NCI-H345 (cell line): ENCODE measurements at places on chromosomes 2 and 18.

DNA sequence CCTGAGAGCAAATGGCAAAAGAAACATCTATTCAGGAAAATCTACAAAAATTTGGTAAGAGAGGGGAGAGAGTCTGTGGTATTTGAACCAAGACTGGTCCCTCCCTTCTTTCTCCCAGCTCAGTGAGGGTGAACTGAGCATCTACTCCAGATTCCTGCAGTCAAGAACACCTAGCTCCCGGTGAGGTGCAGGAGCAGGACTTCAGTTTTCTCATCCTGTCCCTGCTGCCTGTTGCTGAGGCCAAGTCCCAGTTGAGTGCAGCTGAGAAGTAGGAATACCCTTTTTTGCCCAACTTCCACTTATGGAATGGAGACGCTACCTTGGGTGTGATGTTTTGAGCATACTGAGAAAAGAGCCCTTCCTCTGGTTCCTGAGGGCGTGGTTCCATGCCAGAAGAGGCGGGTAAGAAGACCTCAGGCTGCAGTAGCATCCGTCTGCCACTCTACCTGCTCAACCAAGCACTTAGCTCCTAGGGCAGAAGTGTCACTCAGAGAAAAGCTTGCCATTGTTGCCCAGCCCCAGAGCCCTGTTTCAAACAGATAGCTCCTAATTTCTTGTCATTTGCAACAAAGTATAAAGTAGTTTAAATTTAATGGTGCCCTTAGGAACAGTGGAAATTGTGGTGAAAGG, 112.9 kb downstream of the SOS1 start:
- no peak for DNase-seq

GRCh38 chr2:46283693-46284092, 13.5 kb upstream of the EPAS1 start:
- DNase-seq = no peak

DNA sequence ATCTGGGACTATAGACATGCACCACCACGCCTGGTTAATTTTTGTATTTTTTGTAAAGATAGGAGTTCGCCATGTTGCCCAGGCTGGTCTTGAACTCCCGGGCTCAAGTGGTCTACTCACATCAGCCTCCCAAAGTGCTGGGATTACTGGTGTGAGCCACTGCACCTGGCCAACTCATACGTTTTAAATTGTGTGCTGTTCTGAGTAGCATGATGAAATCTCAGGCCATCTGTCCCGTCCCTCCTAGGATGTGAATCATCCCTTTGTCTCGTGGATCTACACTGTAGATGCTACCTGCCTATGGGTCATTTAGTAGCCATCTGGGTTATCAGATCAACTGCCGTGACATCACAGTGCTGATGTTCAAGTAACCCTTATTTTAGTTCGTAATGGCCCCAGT, 38.5 kb upstream of the RMP24 start:
- peak; percentile 18 for DNase-seq

DNA sequence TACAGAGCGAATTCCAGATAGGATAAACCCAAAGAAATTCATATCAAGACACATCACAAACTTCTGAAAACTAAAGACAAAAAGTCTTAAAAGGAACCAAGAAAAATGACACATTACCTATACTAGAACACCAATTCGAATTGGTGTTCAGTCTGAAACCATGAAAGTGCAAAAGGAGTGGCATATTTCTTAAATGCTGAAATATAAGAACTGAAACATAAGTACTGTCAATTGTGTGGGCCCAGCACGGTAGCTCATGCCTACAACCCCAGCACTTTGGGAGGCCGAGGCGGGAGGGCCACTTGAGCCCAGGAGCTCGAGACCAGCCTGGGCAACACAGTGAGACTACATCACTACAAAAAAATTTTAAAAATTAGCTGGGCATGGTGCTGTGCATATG, 43.4 kb downstream of the TMEM131 start:
- DNase-seq = no peak

DNA sequence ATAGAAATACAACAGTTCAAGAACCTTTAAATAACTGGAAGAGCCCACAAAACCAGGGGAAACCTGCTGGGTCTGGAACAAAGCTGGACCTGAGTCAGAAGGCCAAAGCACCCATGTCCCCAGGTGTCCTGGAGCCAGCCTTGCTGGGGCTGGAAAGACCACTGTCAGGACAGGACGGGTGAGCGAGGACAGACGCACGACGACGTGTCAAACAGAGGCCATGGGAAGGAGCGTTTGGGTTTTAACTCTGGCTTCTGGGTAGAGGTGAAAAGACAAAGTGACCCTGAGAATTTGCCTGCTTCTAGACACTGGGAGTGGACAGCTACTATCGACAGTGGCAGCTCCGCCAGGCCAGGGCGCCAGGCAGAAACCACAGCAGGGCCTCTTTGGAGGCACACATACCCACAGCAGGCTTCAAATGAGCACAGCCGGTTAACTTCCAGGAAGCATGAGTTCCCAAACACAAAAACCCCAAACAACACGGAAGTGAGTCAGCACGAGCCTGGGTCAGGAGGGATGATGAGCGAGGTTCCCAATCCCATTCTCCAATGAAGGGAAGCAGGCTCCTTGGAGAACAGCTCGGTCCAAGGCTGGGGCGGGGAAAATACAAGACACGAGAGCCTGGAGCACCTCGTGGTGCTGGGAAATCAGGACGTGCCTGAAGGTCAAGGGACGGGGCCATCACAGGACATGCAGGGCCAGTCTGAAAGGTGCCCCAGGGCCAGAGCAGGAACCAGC, 208.0 kb downstream of the TWIST2 start:
- DNase-seq = no peak

DNA sequence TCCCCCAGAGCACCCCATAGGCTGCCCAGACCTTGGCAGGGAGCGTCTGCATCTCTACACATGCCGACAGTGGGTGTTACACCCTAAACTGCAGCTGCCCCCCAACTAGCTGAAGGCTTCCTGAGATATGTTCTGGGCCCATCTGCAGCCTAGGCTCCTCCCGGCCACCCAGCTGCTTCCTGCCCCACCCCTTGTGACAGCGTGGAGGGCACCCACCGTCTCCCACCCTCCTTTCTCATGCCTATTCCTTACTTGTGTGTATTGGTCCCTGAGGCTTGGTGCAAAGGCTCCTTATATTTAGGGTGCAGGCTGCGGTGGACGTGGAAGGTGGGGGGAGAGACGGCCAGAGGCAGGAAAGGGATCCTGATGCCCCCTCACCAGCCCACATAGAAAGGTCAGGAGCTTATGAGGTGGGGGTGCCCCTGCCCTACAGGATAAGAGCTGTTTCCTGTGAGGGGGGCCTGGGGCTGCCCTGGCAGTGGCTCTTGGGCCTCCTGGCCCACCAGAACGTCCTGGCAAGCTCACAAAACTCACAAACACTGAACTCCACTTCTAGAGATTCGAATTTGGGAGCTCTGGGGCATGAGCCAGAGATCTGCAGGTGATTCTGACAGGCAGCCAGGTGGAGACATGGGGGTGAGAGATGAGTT, 7.3 kb upstream of the PROM2 start:
- no peak for DNase-seq

GRCh38 chr18:57737400-57738060, 65.6 kb downstream of the ATP8B1 start:
- no peak for DNase-seq

- no peak for DNase-seq
These were observed 31.8 kb downstream of the RNU4ATAC start for GRCh38 chr2:121562269-121563176.

GRCh38 chr2:235383272-235383843, 110.5 kb upstream of the AGAP1 start:
- DNase-seq = no peak

DNA sequence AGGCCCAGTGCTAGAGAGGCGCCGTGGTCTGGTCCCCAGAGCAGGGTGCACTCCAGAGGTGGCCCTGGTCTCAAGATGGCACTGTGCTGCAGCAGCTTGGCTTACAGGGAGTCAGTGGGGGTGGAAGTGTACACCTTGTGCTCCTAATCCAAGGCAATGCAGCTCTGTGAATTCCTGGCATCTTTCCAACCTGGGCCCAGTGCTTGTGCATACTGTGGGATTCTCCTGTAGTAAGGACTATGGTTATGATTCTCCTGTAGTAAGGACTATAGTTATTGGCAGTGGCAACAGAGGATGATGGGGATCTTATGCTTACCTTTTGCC, 616.7 kb upstream of the REG3G start:
- DNase-seq = peak; percentile 27

DNA sequence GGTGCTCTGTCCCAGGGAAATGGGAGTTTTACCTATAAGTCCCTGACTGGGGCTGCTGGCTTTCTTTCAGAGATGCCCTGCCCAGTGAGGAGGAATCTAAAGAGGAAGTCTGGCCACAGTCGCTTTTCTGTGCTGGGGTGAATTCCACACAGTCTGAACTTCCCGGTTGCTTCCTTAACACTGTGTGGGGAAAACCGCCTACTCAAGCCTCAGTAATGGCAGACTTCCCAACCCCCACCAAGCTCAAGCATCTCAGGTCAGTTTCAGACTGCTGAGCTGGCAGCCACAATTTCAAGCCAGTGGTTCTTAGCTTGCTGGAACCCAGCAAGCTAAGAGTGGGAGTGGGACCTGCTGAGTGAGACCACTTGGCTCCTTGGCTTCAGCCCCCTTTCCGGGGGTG, 54.9 kb downstream of the NUP35 start:
- DNase-seq = no peak

- no peak for DNase-seq
These were observed 16.6 kb downstream of the SNORC start for GRCh38 chr2:232886632-232887031.

DNA sequence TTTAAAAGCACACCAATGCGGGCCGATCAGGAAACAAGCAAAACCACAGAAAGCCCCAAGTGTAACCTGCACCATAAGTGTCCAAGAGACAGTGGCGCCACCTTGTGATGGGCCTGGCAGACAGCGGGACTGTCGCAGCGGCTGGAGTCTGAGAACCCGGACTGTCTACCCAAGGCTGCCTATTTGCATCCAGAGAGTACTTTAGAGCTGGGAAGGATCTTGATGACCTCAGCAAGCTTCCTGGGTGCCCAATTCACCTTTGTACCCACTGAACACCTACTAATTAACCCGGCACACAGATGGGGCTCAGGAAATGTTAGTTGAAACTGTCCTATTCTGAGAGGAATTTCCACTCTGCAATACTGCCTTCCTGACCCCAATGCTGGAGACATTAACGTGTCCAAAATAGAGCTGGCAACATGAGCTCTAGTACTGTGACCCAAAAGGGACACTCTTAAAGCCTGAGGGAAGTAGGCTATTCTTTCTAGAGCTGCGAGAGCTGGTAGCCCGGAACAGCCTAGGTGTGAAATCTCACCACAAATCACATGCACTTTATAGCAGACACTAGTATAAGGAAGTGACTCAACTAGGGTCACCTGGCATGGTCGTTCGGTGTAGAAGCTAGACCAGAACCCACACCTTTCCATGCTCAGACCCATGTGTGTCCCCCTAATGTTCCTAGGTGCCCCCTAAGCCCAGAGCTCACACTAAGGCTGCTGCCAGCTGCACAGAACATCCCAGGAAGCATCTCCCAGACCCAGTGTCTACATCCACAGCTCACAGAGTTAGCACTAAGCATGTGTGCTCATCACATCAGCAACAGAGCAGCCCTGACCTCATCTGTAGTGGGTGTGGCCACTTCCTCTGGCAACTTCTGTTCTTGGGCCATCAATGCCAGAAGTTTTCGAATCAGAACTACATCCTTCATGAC, 25.4 kb downstream of the POLR1A start:
- DNase-seq = peak; percentile 49

DNA sequence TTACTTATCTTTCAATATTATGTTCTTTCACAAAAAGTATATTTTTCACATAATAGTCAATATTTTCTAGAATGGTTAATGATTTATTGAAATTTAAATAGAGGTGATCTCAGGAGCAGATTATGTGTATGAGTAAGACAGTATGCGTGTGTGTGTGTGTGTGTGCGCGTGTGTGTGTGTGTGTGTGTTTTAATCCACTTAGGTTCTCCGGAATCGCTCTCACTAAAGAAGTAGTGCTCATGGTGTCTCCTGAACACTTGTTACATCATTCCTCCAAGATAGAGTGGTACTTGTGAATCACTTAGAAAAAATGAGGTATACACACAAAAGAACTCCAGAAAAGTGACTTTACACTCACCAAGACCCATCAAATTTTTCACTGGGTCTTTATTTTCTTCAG, 91.0 kb upstream of the KCNH7 start:
- DNase-seq = no peak

GRCh38 chr18:25360301-25360899, 8.4 kb upstream of the ZNF521 start:
- DNase-seq = no peak

DNA sequence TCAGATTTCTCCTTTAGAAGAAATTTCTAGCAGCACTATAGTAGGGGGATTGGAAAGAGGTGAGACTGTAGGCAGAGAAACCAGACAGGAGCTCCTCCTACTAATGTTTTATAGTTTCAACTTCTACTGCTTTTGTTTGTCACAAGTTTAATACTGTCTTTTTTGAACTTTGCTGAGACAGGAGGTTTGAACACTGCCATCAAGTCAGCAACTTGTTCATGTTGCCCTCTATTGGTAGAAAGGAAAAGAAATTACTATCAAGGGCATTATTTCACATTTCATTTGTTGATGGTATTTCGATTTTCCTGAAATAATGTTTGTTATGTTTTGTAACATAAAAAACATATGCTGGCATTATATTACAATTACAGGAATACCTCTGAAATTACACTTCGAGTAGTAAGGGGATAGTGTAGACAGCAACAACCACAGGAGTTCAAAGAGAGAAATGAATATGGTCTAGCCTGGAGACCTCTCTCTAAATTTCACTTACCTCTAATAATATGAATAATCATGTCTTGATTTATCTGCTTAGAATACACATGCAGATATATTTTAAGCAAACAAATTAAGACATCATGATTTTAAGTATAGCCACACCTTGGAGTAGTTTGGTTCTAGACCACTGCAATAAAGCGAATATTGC, 12.4 kb upstream of the CCDC88A start:
- no peak for DNase-seq

DNA sequence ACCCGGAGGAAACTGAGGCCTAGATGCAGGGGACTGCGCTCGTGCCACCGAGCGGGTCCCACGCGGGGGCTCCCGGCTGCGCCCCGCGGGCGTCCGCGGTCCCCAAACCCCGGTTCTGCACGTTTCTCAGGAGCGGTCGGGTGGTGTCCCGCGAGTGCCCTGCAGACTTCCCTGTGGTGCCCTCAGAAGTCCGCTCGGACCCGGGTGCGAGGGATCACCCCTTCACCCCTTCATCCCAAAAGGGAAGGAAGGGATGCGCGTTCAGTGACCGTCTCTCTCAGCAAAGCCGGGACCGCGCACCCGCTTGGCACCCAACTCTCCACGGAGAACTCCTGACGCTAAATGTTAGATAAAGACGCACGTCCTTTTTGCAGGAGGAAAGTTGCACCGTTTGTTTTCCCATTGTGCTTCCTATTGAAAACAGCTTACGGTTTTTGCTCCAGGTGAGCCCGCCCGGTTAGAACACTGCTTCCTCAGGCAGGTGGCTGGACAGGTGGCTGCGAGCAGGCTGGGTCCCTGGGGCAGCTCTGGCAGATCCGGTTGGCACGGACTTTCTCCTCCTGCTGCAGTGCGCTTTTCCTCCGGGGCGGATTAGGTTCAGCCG, 779 bp downstream of the DGKD start:
- peak; percentile 37 for DNase-seq

DNA sequence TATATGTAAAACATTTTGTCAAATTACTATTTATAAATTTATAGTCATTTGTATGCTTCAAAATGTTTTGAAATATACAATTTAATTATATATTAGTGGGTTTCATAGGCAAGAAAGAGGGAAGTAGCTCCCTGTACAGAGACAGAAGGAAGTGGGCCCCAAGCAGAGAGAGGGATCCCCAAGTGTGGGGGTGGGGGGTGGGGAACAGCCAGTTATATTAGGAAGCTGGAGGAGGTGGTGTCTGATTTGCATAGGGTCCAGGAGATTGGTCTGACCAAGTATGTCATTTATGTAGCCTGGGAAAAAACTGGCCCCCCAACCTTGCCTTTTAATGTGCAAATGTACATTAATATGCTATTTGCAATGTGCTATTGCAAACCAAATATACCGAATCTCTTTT, 76.5 kb upstream of the ZSWIM2 start:
- DNase-seq = no peak
